WERI-Rb-1 (cell line): ENCODE measurements at places on chromosomes 11 and 22.
A peak's percentile ranks its signal among the peaks of the same experiment; 100 is the strongest.

DNA sequence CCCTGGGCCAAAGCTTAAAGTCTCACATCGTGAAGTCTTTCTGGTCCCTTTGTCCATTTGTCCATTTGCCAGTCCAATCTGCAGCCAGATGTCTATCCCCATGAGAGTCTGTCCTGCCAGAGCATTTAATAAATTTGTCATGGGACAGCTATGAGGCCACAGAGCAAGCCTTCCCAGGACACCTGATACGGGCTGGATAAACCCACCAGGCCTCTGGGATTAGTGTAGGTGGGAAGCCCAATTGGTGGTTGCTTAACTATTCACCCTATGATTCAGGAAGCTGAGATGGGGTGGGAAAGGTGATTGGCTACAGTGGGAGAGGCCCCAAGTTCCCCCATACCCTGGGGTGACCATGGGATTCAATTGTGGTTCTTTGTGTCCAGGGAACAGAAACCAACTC, 39.9 kb downstream of the MYEOV start:
- no peak for DNase-seq

GRCh38 chr11:44611088-44611487, 45.6 kb downstream of the CD82 start:
- DNase-seq = no peak

- DNase-seq = no peak
Observed at GRCh38 chr22:42697542-42698013, 23.1 kb downstream of the A4GALT start.

DNA sequence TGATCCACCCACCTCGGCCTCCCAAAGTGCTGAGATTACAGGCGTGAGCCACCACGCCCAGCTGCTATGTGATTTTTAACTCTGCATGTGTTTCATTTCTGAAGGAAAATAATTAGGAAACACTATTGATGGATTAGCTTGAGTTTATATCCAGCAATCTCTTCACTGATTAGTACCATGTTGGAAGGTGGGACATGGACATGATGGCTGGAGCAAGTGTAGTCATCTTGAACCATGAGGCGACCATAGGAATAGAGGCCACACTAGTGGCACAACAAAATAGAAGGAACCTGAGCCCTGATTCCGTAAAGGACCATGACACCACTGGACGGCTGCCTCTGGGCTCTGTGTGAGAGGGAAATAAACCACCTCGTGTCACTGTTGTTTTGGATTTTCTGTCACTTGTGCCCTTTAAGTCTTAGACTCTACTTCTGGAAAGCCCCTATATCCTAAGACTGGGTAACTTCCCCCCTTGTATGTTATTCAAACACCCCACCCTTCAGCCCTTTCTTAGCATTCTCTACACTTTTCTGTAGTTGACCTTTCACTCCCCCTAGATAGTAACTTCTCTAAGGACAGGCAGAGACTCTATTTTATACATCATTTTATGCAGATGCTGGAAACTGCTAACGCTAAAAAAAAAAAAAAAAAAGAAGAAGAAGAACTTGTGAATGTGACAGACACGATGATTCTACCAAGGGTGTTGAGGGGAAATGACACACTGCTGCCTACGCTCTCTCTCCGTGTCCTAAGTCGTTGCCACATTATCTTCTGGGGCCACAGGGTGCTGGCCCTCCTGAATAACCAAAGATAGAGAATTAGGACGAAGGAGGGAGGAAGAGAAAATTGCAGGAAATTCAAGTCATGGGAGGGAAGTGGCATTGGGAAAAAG, 2.7 kb upstream of the VPS37C start:
- no peak for DNase-seq

- no peak for DNase-seq
Observed at GRCh38 chr11:14119357-14119756, 156.8 kb downstream of the SPON1 start.

DNA sequence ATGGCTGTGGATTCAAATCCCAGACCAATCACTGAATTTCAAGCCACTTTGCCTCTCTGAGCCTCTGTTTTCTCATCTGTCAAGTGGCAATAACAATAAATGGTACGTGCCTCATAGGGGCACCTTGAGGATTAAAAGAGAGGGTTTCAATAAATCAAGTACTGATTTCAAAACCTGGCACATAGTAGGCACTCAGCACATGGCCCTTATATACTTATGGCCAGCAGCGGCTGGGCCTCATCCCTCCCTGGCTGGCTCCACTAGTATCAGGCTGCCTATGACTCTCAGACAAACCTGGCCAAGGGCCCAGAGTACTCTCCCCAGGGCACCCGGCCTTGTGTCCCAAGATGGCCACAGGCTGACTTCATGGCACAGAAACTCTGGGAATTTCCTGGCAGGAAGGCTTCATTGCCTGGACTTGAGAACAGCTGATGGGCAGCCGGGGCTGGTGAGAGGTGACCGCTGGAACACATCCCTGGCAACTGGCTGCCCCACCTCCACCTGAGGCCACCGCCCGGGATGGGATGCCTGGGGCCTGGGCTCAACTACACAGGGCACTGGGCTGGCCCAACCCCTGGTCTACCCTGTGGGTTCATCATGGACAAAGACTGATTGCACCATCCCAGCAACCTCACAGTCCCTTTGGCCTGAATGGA, 3.4 kb downstream of the FADS3 start:
- DNase-seq = no peak

- DNase-seq = no peak
Observed at GRCh38 chr22:37172266-37173245, 15.5 kb downstream of the C1QTNF6 start.

DNA sequence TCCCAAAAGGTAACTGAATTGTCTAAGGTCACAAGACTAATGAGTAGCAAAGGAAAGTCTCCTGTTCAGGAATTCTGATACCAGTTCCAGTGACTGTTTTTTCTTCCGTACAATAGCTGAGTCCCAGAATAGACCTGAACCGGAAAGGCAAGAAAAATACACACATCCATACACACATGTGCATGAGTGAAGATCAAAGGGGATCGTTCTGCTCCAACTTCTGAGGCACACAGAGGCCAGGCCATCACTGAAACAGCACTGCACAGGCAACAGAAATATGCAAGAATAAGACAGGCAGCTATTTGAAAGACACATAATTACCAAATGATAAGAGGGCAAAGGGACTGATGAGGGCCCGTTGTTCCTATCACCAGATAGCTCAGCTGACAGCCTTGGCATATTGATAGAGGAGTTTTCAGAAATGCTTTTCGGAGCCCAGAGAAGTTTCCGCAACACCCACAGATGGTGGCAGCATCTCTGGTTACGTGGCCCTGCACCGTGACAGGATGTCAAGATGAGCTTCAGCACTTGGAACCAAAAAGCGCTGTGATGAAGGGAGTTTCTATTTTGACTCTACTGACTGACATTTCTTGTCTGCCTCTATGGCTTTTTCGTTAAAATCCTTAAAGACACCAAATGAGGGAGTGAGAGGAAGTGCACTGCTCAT, 280.6 kb downstream of the LARGE1 start:
- DNase-seq = no peak

DNA sequence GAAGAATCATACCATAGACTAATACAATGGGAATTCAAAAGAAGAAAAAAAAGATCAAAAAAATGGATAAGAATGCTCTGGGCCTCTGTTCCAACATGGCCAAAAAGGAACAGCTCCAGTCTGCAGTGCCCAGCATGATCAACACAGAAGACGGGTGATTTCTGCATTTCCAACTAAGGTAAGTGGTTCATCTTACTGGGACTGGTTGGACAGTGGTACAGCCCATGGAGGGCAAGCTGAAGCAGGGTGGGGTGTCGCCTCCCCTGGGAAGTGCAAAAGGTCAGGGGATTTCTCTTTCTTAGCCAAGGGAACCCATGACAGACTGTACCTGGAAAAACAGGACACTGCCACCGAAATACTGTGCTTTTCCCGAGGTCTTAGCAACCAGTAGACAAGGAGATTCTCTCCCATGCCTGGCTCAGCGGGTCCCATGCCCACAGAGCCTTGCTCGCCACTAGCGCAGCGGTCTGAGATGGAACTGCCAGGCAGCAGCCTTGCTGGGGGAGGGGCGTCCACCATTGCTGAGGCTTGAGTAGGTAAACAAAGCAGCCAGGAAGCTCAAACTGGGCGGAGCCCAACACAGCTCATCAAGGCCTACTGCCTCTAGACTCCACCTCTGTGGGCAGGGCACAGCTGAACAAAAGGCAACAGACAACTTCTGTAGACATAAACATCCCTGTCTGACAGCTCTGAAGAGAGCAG, 428.4 kb downstream of the MN1 start:
- DNase-seq = no peak

GRCh38 chr11:60318726-60319125, 8.3 kb upstream of the MS4A6E start:
- no peak for DNase-seq

GRCh38 chr11:125372088-125372487, 124.0 kb downstream of the FEZ1 start:
- DNase-seq = no peak

- no peak for DNase-seq
Observed at GRCh38 chr11:5288108-5288905, 13.4 kb downstream of the OR51B4 start.

DNA sequence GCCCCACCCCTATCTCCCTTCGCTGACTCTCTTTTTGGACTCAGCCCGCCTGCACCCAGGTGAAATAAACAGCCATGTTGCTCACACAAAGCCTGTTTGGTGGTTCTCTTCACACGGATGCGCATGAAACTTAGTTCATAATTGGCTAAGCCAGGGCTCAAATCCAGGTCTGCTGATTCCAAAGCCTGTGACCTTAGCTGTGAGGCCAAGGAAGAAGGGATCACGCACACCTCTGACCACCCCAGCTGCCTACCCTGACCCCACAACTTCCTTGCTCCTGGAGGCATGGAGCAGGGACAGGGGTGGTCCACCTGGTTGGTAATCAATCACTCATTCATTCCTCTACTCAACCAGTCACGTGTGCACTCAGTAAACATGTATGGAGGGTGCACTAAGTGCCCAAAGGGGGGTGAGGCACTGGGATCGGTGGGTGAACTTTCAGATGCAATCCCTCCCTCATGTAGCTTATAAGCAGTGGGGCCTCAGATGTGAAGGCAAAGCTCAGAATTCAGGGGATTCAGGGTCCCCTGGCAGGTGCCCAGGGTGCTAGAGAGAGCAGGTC, 10.3 kb downstream of the FXYD2 start:
- peak; percentile 71 for DNase-seq

GRCh38 chr11:69498614-69499175, 17.2 kb downstream of the LINC01488 start:
- DNase-seq = no peak

- DNase-seq = peak; percentile 39
Observed at GRCh38 chr22:27329966-27330645, 471.4 kb downstream of the MN1 start.

- DNase-seq = no peak
Observed at GRCh38 chr11:10798330-10798928, 10.3 kb downstream of the EIF4G2 start.
